ENCODE measurements at places on chromosomes 5 and 9. TPM values are rescaled to one million over a fixed set of nuclear protein-coding genes. Genes with fewer than 3 reads are reported as not detected.

INSL6 gene
- total RNA-seq = not detected

GRCh38 chr9:94874316-94874715 is 147.8 kb downstream of the AOPEP start:
- peaks cover 55% of the 10 kb centered on the region for H3K4me1 ChIP-seq
- H3K27me3 ChIP-seq = no peaks in the 10 kb centered on the region

DNA sequence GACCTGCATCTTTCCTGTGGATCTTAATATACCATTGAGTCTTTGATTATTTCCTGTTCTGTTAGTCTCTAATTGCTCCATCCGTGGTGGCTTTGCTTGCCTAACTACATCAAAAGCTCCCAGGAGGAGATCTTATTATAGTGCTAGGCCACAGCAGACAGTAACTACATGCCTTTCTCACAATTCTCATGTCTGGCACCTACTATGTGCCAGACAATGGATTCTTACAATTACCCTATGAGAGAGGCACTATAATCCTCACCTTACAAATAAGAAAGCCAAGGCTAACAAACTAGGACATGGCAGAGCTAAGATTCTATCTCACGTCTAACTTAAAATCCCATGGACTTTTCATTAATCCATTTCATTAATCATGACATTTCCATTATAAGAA is 70.3 kb upstream of the TARS1 start:
- H3K4me1 ChIP-seq = no peaks in the 10 kb centered on the region
- peaks cover 2% of the 10 kb centered on the region for H3K27me3 ChIP-seq
- H3K36me3 ChIP-seq = no peaks in the 10 kb centered on the region
- H3K4me3 ChIP-seq = no peak overlapping the region
- H3K27ac ChIP-seq = no peak overlapping the region
- DNase-seq = no peak

GRCh38 chr9:136409557-136410455 is 608 bp downstream of the ENTR1 start:
- peaks cover 55% of the 10 kb centered on the region for H3K4me1 ChIP-seq
- peaks cover 70% of the 10 kb centered on the region for H3K36me3 ChIP-seq
- H3K27ac ChIP-seq = peak overlapping the region; percentile 95
- no peaks in the 10 kb centered on the region for H3K27me3 ChIP-seq
- peak overlapping the region; percentile 97 for H3K4me3 ChIP-seq
- peak; percentile 58 for DNase-seq

KIF20A gene
- total RNA-seq = 50.7 TPM

DNA sequence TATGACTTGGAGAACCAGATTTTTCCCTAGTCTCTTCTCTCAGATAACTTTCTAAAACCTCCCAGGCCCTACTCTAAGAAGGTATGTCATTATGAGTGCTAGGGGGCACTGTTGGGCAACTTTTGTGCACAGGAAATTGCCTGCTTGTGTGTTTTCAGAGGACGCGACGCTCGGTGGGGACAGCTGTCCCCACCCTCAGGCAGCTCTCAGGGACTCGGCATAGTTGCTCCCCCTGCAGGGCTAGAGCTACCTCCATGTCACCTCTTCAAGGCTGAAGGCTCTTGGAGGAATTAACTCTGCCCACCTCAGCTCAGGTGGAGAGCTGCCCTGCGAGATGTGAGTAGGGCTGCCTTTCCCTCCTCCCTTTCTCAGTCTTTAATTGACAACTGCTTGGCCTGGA is 10.2 kb upstream of the TIFAB start:
- H3K27ac ChIP-seq = no peak overlapping the region
- H3K36me3 ChIP-seq = no peaks in the 10 kb centered on the region
- peaks cover 20% of the 10 kb centered on the region for H3K27me3 ChIP-seq
- no peak overlapping the region for H3K4me3 ChIP-seq

DNA sequence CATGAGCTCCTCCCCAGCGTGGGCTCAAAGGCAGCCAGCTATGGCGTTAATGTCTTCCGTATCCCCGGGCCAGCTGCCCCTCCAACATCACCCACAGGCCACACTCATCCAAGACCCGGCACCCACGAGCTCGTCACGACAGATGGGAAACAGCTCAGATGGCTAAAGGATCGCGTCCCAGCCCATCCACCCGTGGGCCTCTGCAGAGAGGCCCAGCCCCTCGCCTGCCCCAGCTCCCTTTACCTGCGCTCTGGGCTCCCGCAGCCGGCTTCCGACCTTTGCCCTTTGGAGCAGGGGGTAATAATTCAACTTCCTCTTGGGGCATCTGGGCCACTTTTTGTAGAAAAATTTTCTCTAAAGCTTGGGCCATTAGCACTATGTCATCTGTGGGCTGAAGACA is 16.5 kb downstream of the BRD3 start:
- DNase-seq = no peak
- H3K27me3 ChIP-seq = no peaks in the 10 kb centered on the region

DNA sequence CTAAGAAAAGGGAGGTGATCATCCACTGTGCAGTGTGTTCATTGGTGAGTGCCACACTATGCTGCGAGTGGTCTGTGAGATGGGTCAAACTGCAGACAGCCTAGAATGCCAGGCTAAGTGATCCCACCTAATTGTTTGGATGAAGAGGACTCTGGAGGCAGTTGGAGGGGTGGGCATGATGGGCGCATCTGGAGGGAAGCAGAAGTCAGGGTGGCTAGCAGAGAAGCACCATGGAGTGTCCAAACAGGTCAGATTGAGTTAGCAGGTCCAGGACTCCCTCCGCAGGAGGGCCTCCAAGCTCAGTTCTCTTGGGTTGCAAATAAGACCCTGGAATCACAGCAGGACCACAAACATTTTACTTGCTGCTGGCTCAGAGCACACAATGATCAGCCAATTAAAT is 19.9 kb upstream of the ANGPTL2 start:
- DNase-seq = no peak
- H3K4me3 ChIP-seq = no peak overlapping the region
- H3K4me1 ChIP-seq = no peaks in the 10 kb centered on the region
- H3K36me3 ChIP-seq = peaks cover 2% of the 10 kb centered on the region

GRCh38 chr5:116650544-116650943 is 75.9 kb upstream of the SEMA6A start:
- no peak for DNase-seq
- no peak overlapping the region for H3K4me3 ChIP-seq
- no peaks in the 10 kb centered on the region for H3K4me1 ChIP-seq
- no peak overlapping the region for H3K27ac ChIP-seq
- no peaks in the 10 kb centered on the region for H3K36me3 ChIP-seq
- H3K27me3 ChIP-seq = no peaks in the 10 kb centered on the region
